ENCODE measurements at places on chromosomes 6 and 20.
A peak's percentile ranks its signal among the peaks of the same experiment; 100 is the strongest.

GRCh38 chr20:61942526-61942925 is 123.2 kb downstream of the TAF4 start:
- no peak for DNase-seq

GRCh38 chr6:128139519-128139918 is 238.7 kb upstream of the THEMIS start:
- DNase-seq, result no peak

DNA sequence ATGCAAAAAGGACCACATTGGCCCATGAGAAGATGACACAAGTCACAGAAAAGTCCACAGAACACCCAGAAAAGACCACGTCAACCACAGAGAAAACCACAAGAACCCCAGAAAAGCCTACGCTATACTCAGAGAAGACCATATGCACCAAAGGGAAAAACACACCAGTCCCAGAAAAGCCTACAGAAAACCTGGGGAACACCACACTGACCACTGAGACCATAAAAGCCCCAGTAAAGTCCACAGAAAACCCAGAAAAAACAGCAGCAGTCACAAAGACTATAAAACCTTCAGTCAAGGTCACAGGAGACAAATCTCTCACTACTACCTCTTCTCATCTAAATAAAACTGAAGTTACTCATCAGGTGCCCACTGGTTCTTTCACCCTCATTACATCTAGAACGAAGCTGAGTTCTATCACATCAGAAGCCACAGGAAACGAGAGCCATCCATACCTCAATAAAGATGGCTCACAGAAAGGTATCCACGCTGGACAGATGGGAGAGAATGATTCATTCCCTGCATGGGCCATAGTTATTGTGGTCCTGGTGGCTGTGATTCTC is 11.2 kb downstream of the MUCL3 start:
- no peak for DNase-seq

DNA sequence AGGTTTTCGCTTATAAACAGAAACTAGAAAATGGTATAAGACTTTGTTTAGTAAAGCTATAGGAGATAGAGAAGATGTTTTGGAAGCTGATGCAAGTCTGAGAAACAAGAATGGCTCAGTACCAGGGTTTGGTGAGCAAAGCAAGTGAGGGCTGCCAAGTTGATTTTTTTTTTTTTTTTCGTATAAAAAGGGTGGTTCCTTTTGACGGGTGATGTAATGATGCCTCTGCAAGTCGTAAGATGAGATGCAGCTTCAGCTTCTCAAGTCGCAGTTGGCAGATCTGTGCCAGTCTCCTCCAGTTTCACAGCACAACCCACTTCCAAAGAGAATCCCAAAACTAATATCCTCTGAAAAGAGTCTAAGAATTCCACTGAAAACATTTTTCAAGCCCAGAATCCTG is 252.8 kb upstream of the CDH4 start:
- no peak for DNase-seq

DNA sequence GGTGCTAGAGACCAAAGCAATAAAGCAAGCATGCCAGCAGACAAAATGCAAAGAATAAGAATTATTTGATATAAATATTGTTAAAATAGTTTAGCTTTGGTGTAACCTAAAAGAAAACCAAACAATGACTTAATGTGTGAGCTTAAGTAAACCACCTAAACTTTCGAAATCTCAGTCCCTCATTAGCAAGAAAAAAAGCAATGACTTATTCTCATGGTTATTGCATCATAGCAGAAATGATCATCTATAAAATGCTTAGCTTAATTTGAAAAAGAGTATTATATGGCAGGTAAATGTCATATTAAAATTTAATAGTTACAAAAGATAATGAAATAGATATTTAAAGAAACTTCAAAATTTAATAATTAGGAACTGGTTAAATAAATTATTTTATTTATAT is 1395.7 kb upstream of the EYS start:
- DNase-seq, result no peak

- DNase-seq, result no peak
Measured at GRCh38 chr20:10789386-10789785, 115.6 kb upstream of the JAG1 start.

DNA sequence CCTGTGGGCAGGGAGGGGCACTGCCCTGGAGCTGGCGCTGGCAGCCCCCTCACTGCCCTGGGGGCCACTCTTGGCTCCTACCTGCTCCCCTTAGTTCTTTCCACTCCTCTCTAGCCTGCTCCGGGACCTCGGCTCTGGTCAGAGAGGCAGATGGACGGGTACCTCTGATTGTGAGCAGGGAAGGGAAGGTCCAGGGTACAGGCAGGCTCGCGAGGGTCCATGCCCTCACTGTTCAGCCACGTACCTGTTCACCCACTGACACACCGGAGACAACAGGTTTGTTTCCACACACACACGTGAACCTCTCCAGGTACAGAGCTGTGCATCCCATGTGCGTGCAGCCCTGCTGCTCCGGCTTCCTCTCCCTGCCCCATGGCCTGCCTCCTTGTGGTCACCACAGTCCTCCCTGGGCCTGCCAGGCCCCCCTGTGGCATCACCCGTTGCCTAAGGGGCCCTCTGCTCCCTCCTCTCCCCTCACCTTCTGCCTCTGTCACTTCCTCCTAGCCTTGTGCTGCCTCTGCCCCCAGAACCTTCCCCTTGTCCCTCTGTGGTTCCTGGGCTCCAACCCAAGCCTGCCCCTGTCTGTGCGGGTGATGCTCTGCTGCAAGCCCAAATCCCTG is 2.3 kb downstream of the EMILIN3 start:
- no peak for DNase-seq

DNA sequence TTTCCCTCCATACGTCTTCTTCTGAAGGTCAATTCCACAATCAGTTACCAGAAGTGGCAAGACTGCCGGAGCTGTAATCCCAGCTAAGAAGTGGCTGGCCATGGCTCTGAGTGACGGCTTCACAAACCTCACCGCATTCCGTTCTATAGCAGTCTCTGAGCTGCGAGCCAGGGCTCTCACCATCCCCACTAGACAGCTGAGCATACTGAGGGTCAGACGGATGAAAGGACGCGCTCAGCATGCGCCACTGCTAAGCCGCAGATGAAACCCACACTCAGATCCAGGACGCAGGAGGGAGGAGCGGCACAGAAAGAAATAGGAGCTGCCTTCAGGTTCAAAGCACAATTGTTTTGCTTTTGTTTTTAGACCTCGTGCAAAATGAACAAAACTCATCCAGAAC is 97.9 kb downstream of the ANKRD60 start:
- no peak for DNase-seq

DNA sequence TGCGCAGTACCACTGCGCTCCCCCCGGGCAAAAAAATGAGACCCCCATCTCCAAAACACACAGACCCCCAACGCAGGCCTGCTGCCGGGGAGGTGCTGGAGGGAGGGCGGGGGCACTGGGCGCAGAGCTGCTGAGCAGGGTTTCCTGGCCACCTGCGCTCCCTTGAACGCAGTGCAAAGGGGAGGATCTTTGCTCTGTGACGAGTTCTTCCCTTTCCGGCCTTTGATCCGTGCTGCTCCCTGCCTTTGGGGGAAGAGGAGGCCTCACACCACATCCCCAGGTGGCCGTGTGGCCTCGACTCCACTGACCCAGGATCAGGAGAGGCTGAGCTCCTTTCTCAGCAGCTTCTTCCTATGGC is 8.9 kb upstream of the COL20A1 start:
- no peak for DNase-seq

DNA sequence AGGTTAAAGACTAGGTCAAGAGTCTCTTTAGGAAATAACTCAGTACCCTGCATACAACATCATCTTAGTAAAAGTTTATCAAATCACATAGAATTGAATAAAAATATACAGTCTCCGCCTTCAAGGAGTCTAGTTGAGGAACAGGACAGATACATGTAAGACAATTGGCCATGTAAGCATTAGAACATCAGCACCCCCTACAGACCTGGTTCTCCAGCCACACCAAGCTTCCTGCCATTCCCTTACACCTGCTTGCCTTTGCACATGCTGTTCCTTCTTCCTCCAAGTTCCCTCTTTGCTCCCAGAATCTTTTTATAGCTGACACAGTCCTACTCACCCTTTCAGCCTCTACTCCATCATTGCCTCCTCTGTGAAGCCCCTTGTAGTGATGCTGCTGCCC is 187.8 kb upstream of the LRFN2 start:
- no peak for DNase-seq

- peak; percentile 62 for DNase-seq
Measured at GRCh38 chr6:163356324-163356723, 58.2 kb upstream of the QKI start.

DNA sequence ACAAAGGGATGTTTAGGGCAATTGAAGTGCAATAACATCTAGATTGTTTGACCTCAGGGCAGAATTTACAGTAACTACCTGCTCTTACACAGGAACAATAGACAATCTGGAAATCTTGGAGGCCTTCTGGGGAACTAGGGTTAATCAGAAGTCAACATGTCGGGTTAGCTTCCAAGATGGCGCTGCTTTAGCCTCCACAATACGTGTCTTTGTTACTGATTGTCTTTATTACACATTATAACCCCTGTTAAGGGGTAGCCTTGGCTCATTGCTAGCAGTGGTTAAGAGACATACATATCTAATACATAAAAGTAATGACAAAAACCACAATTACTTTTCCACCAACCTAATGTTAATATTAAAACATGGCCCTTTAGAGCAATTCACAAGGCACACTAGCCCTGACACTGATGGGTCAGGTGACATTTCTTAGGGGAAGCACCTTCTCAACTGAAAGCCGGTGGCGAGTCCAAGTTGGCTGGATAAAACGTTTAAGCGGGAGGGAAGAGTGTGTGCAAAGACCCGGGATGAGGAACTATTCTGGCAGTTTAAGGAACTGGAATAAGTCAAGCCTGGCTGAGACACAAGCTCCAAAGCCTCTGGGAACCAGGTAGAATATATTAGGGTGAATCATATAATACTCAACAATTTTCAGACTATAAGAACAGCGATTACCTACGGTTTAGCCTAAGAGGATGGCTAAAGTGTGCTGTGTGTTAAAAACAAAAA is 236.9 kb downstream of the BCAS1 start:
- no peak for DNase-seq

- no peak for DNase-seq
Measured at GRCh38 chr20:38166703-38167233, 1.7 kb upstream of the TGM2 start.

DNA sequence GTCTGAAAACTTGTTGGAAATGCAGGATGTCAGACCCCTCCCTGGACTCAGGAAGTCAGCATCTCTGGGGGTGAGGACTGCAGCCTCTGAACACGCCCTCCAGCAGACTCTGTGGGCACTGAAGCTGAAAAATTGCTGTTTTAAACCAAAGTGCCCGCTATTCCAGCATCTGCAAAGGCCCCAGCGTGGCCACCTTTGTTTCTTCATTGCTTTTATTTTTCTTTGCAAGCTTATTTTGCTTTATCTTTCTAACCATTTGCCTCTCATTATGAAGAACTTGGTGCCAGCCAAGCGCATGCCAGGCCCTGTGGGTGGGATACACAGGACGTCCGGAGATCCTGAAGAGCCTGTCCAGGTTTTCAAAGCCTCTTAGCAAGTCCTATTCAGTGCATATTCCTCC is 203.9 kb upstream of the CST7 start:
- no peak for DNase-seq

- no peak for DNase-seq
Measured at GRCh38 chr20:17619351-17620093, 49.6 kb downstream of the DSTN start.

DNA sequence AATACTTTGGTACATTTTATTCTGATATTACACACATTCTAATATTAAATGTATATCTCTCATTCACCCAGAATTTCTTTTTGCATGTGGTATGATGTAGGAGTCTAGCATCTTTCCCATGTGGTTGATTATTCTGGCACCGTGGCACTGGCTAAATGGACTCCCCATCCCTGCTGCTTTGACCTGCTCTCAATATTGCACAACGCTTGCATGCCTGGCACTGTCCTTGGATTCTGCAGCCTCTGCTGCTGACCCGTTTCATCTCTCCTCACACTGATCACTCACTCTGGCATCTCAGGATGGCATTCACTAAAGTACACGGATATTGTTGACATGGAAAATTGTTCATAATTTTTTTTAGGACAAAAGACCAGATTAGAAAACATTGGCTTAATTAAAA is 11.5 kb upstream of the DACT2 start:
- DNase-seq, result no peak

DNA sequence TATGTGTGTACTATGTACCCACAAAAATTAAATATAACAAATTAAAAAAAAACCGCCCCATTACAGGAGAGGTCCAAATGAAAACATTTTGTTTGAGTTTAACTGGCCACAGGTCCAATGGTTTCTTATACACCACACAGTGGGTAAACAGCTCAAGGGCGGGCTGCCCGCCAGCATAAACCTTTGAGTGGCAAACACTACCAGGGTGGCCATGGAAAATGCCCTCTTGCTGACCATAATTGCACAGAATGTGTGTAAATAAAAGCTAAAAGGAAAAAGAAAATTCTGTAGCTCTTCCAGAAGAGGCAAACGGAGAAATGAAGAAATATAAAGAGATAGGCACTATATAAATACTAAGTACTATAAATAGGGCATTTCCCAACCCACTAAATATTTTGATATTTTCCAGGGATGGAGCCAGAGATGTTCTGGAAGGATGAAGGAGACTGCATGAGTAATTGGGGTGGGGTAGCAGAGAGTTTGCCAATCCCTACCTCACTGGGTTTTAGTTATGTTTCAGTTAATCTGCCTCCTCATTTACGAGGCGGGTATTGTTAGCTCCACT is 1.1 kb upstream of the CDC5L start:
- DNase-seq, result no peak

DNA sequence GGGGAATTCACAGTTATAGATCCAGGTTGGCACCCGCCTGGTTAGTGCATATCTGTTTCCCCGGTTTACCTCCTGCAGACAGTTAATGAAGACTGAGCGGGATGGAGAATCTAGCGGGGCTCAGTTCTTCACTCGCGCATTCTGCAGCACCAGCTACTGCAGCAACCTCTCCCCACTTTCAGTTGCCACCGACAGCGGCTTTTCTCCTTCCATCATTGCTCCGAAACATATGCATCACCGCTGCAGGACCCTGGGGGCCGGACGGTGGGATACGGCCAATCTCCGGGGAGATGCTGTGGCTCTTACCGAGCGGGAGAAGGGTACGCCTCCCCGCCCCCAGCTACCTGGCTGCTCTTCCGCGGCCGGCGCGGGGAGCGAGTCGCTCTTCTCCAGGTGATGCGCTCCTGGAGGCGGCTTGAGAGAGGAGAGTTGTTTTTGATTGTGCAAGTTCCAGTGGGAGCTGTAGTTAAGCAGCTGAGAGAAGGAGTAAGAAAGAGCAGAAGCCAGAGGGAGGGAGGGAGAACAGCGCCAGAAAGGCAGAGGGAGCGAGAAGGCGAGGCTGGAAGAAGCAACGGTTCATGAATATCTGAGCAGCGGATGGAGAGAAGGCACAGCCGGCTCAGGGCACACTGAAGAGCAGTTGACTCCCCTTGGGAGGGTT is at the start of gene SGK1:
TSS of gene SGK1 (minus strand) at position 642 of the 661 bp plus-strand sequence. CDS start 652 bp downstream, outside the sequence.
- peak; percentile 62 for DNase-seq

DNA sequence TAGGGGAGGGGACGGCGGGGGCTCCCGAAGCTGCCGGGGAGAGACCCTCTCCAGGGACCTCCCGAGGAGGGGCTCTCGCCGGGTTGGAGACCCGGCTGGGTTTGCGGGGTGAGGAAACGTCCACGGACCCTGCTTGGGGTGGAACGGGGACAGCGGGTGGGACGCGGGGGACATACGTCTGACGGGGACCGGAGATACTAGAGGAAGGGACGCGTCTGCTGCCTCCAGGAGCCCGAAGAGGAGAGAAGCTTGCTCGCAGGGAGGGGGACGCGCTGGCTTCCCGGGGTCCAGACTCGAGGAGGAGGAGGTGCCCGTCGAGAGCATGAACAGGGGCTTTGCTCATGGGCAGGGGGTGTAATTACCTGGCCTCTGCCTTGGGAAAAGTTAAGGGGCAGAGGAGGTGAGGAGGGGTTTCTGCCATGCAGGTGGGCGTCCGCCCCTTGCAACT is 593 bp downstream of the DNMT3B start:
- DNase-seq, result no peak

GRCh38 chr6:63804381-63804956 is 168.9 kb downstream of the PHF3 start:
- no peak for DNase-seq
